ENCODE measurements at places on chromosomes 7 and 10.

GRCh38 chr7:143392875-143393266 is 11.7 kb downstream of the ZYX start:
- DNase-seq = no peak

DNA sequence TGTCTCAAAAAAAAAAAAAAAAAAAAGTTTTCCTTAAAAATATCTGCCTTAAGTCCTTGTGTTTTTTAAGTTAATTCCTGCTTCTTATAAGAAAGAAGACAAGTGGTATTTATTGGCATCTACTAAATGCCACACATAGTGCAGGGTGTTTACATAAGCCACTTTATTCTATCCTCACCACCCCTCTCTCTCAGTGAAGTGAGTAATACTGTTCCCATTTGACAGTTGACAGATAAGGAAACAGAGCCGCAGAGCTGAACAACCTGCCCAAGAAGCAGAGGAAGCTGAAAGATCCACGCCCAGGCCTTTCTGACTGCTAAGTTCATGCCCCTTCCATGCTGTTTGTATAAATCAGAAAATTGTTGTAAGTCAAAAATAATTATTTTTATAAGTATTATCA is 54.1 kb downstream of the ABLIM1 start:
- no peak for DNase-seq

GRCh38 chr10:77297393-77297739 is 340.2 kb downstream of the KCNMA1 start:
- DNase-seq = no peak

DNA sequence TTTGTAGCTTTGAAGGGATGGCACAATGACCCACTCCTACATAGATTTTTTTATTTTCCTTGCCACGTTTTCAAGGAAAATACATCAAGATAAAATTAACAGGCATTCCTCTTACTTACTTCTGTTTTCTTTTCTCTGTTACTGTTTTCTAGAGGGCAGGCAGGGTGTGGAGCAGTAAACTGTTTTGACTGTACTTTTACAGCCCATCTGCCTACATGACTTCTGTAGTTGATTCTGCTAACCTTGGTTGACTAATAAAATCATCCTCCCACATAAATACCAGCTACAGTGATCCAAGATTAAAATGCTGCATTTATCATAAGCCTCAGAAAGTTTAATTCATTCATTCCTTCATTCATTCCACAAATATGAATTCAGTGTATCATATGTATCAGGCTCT is 158.5 kb downstream of the TRIL start:
- no peak for DNase-seq

All from OCI-LY7 (cell line).